ENCODE measurements at places on chromosomes 2 and 18.
A peak's percentile ranks its signal among the peaks of the same experiment; 100 is the strongest.

GRCh38 chr2:96685577-96686459 lies 43.3 kb downstream of the FER1L5 start:
- peak; percentile 68 for DNase-seq

DNA sequence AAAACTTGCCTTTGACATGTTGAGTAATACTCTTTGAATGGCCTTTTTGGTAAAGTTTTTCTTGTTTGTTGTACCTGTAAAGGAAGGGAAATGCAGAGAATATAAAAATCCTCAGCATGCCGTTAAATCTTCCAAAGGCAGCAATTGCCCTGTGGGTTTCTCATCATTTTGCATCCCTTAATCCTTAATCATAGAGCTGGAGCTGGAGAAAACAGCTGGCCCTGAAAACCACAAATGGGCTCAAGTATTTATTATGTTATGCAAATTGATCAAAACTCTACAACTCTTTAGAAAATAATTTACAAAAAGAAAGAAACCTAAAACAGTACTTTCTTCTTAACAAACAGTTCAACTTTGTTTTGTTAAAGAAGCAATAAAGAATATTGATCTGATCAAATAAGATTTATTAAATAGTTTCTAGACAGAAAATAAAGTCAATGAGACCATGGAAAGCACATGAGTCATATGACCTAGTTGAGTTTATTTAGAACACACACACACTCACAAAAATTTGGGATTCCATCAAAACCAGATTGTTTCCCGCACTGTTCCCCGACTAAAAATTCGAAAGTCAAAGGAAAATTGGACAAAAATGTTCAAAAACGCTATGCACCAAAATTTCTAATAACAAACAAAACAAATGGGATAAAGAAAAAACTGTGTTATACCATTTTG lies 309.0 kb downstream of the GULP1 start:
- no peak for DNase-seq

GRCh38 chr2:3142961-3143571 lies 234.6 kb downstream of the EIPR1 start:
- no peak for DNase-seq

- DNase-seq = no peak
These were observed 1545.5 kb upstream of the DDX18 start for GRCh38 chr2:116269040-116269439.

- DNase-seq = no peak
These were observed 93.7 kb downstream of the DYNAP start for GRCh38 chr18:54684784-54685183.

DNA sequence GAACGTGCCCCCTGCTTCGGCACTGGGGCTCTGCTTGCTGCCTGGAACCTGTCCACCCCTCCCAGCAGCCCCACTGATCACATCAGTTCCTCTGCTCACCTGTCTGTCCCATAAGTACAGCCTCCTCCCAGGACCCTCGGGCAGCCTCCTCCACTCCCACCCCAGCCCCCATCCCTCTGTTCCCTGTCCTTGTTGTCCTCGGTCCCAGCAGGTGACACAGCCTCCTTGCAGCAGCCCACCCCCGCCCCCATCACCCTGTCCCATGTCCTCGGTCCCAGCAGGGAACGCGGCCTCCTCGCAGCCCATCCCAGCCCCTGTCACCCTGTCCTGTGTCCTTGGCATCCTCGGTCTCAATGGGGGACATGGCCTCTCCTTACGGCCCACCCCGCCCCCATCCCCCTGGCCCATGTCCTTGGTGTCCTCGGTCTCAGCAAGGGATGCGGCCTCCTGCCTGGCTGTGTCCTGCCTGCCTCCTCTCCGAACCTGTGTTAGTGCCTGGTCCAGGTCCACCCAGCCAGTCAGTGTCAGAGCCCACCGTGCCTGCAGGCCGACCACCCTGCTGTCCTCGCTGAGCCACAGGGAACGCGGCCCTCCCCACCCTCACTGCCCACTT lies 4.3 kb upstream of the OTOS start:
- DNase-seq = no peak

DNA sequence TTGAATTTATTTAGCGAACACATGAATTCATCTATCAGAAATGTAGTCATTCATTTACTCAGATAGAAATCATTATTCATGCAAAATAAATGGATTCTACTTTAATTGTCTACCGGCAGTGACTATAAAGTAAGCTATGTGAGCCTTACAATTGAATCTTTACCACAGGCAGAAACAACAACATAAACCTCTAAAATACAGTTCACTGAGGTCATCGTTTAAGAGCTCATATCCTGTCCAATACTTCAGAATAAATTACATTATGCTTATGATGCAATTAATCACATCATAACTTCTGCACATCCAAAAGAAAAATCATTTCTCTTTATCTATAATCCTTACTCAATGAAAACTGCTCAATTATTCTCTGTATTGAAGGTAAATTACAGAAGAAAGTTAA lies 244.7 kb downstream of the HNMT start:
- DNase-seq = no peak

DNA sequence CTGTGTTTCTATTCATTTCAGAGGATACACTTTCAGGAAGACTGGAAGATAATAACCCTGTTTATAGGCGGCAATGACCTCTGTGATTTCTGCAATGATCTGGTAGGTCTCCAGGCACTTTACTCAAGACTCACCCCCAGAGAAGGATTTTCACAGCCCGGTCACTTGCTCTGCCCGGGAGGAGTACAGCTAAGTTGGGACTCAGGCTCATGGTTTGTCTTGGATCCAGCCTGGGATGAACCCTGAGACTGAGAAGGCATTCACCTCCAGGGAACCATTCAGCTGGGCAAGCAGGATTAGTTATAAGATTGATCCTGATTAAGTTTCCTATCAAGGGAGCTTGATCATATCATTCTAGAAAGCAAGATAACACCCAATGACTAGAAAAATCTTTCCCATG lies 83.7 kb downstream of the PLB1 start:
- peak; percentile 38 for DNase-seq
